ENCODE measurements at places on chromosomes 6 and 20.
A peak's percentile ranks its signal among the peaks of the same experiment; 100 is the strongest.

DNA sequence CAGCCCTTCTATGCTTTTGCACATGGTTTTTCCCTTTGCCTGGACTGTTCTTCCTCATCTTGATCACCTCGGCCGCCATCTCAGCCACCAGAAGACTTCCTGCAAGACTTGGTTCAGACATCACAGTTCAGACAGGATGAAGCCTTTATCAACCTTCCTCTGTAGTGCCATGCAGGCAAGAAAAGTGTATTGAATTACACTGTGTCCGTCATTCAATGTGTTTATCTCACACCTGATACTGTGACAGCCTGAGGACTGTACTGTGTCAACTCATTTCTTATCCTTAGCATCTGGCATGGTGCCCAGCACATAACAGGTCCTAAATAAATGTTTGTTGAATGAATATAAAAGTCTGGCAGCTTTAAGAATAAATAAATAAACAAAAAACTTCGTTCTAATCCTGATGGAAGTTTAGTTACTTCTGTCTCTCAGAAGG is 133.3 kb upstream of the MAN1A1 start:
- no peak for DNase-seq

DNA sequence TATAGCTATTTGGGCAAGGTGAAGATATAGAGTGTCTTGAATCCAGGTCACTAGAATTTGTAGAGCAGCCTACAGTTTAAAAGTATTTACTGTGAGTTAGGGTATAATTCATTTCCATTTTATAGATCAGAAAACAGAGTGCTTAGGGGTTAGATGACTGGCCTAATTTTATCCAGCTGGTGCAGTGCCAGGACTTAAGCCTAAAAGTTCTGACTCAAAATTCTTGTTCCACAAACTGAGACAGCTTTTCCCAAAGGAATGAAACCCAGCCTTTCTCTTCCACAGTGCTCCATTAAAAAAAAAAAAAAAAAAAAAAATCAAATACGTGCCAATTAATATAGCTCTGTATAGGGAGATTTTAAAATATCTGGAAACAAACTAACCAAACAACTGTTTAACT is 441.0 kb upstream of the MARCKS start:
- no peak for DNase-seq

DNA sequence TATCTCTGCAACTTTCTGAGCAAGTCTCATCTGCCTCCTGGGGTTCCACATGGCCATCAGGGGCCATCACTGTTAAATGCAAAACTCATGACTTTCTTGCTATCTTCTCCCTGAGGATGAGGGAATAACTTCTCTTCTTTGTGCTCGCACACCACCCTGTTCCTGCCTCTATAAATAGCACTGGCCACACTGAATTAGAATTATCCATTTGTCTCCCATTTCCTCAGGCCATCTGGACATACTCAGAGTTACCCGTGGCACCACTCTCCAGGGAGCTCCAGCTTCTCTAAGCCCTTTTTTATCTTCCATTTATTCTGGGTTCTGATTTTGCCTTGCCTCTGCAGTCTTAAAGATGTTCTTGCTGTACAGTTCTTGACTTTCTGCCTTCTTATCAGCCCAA is 72.8 kb upstream of the ECI2 start:
- DNase-seq: no peak

DNA sequence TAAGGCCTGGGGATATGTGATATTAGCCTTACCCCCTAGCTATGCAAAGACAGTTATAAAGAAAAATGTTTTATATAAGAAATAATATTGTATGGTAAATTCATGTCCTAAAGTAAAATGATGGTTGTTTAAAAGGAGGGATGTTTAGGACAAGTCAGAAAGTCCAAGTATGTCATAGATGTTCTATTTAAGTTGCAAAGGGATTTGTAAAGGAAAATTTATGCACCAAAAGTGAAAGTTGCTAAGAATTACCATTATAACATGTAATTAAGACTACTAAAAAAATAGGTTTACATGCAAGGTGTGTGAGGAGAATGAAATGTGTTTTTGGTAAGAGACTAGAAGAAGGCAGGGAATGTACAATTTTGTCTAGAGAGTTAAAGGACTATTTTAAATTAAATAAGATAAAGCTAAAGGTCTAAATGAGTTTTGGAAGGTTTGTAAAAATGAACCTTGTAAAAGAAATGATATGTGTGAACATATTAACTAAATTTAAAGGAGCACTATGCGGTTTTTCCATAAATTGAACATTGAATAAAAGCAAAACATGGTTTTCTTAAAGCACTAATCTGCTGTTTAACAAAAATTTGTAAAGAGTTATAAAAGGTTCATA is 22.7 kb upstream of the GOPC start:
- DNase-seq: no peak

DNA sequence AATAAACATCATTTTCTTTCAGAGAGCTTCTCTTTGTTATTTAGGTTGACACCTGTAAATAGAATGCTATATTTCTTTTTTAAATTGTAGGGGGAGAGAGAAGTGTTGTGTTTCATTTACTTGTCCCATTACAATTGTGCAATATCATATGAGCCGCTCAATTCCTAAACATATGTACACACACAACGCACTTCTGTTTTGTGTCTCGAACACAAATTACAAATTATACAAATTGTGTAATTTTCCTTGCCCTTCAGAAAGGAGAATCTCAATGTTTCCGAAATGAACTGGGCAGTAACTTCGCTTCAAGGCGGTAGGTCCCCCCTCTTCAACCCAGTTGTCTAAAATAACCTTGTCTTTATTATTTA is 2.6 kb upstream of the ABT1 start:
- no peak for DNase-seq

GRCh38 chr20:46232539-46232938 is 75.8 kb downstream of the CDH22 start:
- no peak for DNase-seq

DNA sequence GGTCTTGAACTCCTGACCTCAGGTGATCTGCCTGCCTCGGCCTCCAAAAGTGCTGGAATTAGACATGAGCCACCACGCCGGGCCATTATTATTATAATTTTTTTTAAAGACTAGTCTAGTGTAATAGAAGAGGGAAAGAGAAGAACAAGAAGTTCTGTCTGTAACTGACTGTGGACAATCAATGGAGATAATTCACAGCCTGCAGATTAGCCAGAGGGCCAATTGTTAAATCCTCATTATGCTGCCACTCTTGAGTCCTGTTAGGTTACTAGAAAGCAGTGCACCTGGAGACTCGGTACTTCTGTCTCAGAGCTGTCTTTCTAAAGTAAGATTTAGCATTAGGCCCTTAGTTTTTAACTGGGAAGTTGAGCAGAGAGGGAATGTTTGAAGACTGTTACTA is 37.5 kb downstream of the CARMIL1 start:
- no peak for DNase-seq

- DNase-seq: no peak
Observed at GRCh38 chr20:871436-871835, 37.9 kb downstream of the FAM110A start.

DNA sequence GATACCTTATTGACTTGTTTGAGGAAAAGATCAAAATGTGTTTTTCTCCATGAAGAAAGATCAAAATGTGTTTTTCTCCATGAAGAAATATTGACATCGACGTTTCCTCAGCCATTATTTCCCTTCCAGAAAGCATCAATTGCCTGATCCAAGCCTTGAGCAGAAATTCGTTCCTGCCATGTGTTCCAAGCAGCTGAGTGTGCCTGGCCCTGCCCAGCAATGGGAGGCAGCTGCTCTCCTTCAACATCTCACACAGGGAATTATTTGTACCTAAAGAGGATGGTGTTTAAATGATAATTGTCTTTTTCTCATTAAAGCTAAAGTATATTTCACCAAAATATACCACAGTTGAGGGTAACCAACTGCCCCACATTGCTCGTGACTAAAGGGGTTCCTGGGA is 7.8 kb upstream of the DUSP22 start:
- DNase-seq: no peak

DNA sequence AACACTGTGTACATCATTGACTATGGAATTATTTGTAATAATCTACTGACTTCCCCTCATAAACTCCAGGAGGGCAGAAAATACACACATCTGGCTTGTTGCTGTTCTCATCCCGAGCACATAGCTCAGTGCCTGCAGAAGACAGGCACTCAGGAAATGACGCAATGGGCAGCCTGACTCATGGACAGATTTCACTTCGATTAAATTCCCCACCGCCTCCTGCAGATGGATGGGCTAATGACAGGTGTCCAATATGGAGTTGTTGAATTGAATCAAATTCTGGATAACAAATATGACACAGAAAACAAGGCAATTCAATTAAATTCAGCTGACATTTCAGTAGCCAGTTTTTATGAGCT is 9.1 kb downstream of the ANKRD60 start:
- no peak for DNase-seq

DNA sequence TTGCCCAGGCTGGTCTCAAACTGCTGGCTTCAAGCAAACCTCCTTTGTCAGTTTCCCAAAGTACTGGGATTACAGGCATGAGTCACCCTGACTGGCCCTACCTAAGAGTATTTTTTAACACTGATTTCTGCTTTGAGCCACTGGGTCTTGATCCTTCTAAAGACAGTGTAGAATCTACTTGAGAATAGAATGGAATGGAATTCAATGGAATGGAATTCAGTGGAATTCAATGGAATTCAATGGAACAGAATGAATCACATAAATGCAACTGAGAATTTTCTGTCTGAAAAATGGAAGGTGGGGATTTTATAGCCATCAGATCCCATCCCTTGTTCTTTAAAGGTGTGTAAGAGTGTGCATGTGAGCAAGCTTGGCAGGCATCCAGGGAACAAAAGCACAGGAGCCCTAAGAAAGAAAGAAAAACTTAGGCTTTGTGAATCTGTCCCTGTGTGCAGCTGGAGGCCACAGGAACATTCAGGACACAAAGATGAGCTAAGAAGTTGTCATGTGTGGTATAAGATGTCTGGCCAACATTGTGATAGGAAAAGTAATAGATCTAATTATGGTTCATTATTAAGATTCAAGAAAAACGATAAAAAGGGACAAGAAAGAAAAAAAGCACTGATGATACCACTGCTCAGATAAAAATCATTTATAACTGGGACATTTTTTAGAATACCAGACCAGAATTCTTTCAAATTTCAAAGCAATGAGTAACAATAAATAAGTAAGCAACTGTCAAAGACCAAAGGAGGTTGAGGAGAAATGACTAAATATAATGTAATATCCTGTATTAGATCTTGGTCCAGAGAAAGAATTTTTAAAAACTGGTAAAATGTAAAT is 681.0 kb upstream of the GJE1 start:
- no peak for DNase-seq

GRCh38 chr20:50108556-50109235 is 4.3 kb downstream of the UBE2V1 start:
- no peak for DNase-seq

DNA sequence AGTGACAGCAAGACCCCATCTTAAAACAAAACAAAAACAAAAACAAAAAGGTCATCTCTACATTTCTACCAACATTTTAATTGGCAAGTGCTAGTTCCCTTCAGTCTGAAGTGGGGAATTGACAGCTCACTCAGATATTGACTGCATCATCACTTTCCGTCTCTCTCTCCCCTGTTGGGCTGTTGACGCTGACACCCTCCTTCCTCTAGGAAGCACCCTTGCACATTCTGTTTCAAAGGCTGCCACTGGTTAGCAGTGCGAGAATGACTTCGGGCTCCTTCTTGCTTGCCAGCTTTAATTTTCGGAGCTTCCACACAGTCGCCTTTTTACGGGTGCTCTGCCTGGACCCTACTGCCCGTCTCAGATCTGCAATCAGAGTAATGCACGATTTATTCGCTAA is 96.6 kb upstream of the INSM1 start:
- no peak for DNase-seq

GRCh38 chr6:143060806-143061596 is at the start of gene AIG1:
Gene AIG1, plus strand, starts transcription at chr6:143060889. Its CDS starts 37 bp downstream, at chr6:143060926.
- peak; percentile 13 for DNase-seq

DNA sequence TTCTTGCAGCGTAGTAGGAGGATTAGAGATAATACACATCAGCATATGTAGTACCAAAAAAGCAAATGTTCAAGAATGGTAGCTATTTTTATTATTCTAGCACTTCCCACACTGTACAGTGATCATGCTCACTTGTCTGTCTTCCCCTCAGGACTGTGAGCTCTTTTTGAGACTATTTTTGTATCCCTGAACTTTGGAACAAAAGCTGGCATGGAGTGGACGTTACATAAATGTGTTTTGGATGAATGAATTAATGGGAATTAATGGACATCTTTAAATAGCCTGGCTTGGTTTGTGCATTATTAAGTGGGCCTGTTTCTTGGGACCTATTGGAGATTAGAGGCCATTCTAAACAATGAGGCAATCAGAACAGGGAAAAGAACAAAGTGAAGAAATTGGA is 243.7 kb downstream of the CD83 start:
- no peak for DNase-seq

GRCh38 chr6:80003826-80004172 is 650 bp upstream of the TTK start:
- DNase-seq: no peak

DNA sequence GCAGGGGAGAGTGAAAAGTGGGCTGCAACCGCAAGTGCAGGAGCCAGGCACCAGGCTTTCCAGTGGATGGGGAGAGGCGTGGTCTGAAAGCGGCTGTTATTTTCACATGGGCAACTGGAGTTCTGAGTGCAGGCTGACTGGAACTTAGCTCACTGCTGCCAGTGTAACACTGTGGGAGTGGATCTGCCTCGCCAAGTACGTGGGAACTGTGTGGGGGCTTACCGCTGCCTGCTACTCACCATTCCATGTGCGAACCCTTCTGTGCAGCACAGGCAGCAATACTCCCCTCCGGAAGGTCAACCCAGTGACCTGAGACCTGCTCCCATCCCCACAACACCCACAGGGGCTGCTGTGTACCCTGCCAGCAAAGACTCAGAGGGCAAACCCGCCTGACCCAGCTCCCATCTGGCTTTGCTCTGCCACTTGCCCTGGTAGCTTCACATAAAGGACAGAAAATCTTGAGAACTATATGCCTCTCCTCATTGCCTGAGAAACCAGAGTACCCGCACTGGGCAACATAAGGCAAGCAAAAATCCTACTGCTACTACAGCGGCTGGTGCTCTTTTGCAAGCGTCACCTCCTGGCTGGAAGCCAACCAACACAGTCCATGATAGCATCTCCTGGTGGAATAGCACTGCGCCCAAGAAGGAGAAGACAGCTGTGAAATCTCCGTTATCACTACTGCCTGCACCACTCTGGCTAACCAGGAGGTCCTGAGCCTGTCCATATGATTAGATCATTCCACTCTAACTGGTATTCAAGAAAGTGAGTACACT is 54.4 kb upstream of the SIRPG start:
- DNase-seq: no peak

GRCh38 chr20:57814529-57814928 is 104.7 kb upstream of the PMEPA1 start:
- no peak for DNase-seq

DNA sequence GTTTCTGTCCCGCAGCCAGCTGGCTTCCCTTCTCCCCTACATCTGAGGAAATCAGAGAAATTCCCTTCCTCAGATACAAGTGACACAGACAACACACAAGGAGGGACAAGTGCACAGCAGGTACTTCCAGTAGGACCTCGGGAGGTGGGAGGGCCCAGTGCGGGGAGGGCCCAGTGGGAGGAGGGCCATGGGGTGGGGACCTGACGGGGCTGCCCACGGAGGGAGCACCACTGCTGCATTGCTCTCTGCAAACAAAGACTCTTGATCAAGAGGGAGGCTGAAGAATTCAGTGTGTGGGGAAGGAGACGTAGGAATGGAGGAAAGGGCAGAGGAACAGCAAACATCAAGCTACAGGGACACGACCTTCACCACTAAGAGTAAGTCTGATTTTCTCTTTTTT is 9.0 kb downstream of the TAP2 start:
- no peak for DNase-seq

GRCh38 chr6:97205966-97206365 is 77.0 kb downstream of the MMS22L start:
- no peak for DNase-seq

- DNase-seq: no peak
Observed at GRCh38 chr20:49306903-49307620, 29.2 kb upstream of the ZNFX1 start.

All from activated CD8-positive, alpha-beta memory T cell treated with anti-CD3 and anti-CD28 coated beads for 1 hour (primary cell).